NCI-H1694 (cell line): ENCODE measurements at places on chromosomes 2 and 18.
A peak's percentile ranks its signal among the peaks of the same experiment; 100 is the strongest.

DNA sequence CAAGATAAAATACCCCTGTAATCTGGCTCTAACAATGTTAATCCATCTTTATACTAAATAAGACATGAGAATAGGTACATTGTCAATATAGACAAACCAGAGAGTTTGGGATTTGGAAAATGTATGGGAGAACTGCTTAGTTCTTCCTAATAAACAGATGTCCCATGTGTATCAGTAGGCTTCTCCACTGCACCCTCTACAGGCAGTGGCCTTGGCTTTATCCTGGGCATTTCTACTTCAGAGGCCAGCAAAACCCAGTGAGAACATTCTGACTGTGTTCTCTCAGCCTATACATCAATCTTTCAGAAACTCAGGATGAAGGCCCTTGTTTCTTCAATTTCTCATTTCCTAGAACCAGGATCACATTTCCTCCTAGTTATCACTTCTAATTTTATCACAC, 1167.5 kb upstream of the ACVR2A start:
- no peak for DNase-seq

DNA sequence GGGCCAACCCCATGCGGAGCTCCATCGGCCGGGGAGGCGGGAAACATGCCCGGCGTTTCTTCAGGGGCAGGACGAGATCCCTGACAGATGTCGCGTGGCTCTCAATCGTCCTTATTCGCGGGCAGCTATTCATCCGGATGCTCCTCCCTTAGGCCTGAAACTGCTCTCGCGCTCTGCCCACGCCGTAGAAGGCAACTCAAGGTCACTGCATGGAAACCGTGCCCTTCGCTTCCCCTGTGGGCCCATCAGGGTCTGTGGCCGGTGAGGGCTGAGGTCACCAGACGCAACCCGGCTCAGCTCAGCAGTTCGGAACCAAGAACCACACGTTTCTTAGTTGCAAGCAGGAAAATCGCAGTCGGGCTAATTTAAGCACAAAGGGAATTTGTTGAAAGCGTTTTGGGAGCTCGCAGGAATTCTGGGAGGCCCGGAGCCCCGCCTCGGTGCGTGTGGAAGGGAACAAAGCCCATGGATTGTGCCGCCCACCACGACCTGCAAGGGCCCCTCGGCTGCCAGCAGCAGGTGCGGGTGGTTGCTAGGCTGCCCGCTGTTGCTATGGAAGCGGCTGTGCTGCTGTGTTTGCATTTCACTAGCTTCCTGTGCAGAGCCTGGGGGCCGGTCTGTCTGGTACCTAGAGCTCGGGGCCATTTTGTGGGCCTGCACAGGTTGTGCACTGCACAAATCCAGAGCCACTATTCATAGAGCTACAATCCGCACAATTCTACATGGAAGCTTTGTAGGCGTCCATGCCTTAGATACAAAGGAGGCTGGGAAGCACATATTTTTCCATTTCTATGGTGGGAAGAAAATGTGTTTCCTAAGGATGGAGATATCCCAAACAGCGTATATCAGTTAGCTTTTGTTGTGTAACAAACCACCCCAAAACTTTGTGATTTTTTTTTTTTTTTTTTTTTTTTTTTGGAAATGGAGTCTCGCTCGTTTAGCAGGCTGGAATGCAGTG, 6.0 kb upstream of the ALLC start:
- peak; percentile 99 for DNase-seq

- DNase-seq, result no peak
These were observed 4.9 kb downstream of the ZNF513 start for GRCh38 chr2:27375513-27376099.

- no peak for DNase-seq
These were observed 142.0 kb upstream of the DNMT3A start for GRCh38 chr2:25483607-25484266.

DNA sequence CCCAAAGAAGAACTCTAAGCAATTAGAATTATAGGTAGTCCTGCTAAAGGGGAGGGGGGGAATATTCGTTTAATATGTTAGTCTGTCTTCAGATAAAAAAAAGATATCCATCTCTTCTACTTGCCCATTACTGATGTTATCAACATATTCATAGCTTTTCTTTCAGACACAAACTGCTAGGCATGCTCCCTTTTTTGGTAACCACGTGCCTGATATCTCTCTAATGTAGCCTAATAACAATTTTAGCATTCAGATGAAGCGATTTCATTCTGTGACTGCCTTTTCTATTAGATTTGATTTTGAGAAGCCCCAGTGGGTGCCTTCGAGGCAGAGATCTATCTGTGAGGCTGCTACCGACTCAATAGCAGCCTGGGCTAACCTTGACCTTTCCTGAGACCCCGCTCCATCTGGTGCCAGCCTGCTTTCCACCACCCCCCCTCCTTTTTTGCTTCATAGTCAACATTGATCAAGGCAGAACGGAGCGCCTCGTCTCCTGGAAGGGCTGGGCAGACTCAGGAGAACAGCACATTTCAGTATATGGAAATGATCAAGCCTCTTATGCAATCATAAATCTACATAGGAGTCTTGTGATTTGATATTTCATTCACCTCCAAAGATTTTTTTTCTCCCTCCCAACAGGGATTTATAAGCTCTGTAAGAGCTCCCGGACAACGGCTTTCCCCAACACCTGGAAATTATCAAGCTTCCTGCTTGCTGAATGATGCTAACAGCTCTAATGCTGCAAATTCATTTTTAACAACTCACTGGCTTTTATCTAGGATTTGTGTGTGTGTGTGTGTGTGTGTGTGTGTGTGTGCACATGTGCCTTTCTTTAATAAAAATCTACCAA, 14.7 kb upstream of the BCL11A start:
- DNase-seq, result no peak
